ENCODE measurements at places on chromosomes 16 and 17.
A peak's percentile ranks its signal among the peaks of the same experiment; 100 is the strongest.

DNA sequence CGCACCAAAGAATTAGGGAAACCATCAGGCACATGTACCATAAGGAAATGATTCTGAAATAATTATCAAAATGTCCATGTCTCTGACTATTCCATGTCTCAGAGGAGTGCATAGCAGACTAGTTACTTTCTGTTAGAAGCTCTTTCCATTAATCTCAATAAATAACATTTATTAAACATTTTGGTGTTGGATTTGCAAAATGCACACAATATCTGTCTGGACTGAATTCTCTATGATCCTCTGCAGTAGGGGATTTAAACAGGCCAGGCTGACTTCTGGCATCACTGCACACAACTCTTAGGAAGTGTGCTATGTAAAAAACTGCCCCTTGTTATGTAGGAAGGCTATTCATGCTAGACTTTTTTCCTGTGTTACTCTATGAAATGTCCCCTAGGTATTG, 283.3 kb upstream of the CDH5 start:
- no peak for DNase-seq

DNA sequence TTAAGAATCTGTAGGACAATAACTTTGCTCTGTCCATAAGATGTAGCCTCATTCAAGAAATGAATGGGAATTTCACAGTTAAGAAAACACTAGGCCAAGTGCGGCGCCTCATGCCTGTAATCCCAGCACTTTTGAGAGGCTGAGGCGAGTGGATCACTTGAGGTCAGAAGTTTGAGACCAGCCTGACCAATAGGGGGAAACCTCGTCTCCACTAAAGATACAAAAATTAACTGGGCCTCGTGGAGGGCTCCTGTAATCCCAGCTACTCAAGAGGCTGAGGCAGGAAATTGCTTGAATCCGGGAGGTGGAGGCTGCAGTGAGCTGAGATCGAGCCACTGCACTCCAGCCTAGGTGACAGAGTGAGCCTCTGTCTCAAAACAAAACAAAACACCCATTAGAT, 19.9 kb upstream of the RSL1D1 start:
- no peak for DNase-seq

- no peak for DNase-seq
Measured at GRCh38 chr17:78214706-78215061, 631 bp downstream of the BIRC5 start.

DNA sequence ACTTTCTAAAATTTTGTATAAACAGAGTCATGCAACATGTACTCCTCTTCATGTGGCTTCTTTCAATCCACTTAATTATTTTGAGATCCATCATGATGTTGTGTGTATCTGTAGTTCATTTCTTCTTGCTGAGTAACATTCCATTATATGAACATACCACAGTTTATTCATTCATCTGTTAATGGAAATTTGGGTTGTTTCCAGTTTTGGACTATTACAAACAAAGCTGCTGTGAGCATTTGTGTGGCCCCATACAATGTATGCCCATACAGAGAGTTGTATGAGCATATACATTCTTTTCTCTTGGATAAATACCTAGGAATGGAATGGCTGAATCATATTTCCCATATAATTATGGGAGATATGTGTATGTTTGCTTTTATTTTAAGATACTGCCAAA, 85.6 kb downstream of the CLEC16A start:
- DNase-seq: no peak

DNA sequence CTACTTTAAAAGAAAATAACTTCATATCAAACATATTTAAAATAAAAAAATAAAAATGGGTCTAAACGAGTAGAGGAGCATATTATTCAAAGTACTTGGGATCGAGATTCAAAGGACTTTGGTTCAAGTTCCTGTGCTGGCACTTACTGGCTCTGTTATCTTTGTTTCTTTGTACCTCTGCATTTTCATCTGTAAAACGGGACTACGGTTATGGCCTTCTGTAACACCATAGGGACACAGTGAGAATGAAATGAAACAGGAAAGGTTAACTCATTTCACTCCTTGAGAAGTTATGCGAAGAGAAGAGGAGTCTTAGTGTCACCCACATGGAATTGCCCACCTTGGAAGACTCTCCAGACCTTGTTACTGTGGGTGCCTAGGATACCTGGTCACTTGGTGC, 379.1 kb upstream of the CCL2 start:
- no peak for DNase-seq

DNA sequence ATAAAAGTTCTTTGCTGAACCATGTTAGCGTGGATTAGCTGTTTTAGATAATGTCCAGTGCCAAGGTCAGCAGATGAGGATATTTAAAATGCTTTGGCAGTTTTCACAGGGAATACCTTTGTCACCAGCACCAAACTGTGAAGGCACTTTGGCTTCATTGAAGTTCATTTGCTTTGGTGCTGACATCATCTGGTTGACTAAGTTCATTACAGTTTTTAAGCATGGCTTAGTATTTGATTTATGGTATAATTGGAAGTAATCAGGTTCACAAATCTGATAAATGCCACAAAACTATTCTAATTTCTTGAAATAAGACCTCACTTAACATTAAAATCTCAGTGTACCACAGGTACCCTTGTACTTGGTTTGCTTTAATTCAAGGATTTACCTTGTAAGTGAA, 4.3 kb downstream of the GID4 start:
- no peak for DNase-seq

DNA sequence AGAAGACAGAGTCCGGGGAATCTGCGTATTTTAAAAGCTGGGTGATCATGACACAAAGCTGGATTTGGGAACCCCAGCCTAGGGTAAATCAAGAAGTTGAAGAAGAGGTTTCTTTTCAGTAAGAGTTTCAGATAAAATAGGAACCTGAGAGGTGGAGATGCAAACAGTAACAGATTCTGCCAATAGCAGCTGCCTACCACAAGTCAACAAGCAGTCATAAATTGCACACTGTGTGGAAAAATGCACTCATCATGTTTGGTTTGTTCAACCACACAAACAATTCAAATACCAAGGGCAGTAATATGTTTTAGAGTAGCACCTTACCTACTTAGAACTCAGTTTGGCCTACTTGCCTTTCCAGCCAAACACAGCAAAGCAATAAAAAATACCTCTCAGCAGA, 14.0 kb downstream of the MYO1D start:
- DNase-seq: no peak

DNA sequence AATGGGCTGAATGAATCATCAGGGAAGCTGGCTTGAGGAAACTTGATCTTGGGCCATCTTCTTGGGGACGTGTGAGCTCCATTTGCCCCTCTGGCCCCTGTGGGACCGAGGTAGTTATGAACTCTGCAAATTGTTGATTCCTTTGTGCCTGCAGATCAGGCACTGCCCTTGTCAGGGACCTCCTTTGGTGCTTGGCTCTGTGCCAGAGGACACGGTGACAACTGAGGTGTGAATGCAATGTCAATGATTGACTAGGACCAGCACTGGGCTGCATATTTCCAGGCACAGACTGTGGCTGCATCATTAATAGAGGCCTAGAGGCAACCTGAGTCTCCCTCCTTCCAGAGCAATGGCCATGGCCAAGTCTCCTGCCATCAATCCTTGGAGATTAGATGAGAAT, 23.8 kb downstream of the PDILT start:
- DNase-seq: no peak

DNA sequence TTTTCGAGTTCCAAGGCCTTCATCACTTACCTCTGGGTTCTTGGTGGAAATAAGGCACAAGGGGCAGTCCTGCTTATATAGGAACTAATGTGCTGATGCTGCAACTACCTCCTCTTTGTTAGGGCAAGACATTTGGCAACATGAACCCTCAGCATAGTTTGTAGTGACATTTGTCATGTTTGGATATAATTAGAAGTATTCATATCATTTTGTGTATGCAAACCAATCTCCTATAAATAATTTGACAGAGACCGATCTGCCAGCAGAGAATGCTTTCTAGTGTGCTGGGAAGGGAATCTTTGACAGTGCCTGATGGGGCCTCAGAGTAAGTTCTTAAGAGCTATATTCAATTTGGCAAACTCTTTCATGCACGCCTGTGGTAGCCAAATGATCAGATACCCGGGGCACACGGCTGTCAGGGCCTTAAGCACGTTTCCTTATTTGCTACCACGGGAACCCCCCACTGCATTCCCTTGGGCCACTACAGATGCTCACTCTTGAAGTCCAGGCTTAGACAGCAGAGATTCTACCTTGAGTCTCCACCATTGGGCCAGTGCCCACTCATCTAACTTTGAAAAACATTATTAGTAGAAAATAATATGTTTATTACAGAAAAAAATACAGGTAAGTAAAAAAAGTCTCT, at the start of gene MYH8:
Gene MYH8 (minus strand): TSS at position 51 of the 643 bp plus-strand sequence. CDS start 1,723 bp downstream, outside the sequence.
- no peak for DNase-seq

DNA sequence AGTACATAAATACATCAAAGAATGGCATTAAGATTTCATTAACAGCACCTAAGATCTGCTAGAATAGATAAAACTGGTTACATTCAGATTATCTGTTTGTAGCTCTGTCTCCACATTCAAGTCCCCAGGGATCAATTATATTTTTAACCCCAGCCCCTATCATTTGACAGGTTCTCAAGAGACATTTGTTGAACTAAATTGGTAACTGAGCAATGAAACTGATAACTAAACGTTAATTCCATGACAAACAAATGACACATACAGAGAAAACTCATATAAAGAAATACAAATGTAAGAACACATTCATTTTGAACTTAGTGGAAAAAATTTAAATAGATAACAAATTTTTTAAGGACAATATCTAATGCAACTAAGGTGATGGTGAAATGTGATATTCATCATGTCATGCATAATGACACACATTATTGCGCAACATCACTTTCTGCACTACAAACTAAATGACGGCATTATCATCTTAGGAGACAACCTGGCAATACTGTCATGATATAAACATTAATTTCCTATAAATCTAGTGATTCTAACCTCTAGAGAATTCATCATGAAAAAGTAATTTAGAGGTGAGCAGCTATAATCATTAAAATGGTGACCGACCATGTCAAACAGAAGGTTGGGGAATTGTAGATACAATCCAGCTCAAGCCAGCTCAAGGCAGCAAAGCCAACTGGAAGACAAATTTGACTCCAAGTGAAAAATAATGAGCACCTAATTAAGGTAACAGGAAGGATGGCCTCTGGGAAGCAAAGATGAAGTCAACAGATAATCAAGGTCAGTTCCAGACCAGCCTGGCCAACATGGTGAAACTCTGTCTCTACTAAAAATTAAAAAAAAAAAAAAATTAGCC, 9.5 kb downstream of the ARHGAP17 start:
- DNase-seq: no peak

DNA sequence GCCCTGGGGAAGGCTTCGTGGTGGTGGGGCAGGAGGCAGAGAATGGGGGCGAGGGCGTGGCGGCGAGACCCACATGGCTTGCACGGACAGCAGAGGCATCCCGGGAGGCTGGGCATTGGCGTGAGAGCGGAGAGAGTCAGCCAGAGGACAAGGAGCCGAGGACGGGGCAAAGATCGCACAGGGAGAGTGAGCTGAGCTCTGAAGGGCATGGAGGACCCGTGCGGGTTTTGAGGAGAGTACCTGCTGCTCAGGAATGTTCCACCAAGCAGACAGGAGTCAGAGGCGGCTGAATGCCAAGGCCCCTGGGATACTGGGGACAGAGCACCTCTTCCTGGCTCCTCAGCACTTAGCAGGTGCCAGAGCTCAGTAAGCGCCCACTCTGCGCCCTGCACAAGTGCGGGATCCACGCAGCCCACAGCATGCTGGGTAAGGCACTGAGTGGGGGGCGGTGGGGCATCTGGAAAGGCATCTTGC, 47.8 kb downstream of the ARHGAP27 start:
- no peak for DNase-seq

DNA sequence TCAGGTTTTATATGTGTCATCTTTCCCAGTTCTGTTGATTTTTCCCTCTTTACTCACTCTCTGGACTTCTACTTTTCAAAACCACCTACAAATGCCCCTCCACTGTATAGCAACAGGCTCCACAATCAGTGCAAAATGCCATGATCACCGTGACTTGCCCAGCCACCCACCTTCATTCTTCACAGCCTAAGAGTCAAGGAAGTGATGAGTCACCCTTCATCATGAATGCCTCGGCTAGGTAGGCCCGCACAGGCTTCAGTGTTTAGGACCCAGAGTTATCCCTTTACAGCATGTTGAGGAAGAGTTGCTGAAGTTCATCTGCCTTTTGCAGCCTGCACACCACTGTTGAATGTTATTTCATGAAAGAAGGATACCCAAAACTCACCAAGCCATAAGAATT, 158.6 kb downstream of the PMP22 start:
- no peak for DNase-seq

GRCh38 chr16:75389096-75389690, 44.1 kb downstream of the CFDP1 start:
- no peak for DNase-seq

- peak; percentile 46 for DNase-seq
Measured at GRCh38 chr17:8949061-8949661, 16.3 kb downstream of the PIK3R5 start.
